Iris pigment epithelial cell (primary cell): ENCODE measurements at places on chromosomes 3 and 15.

- DNase-seq = no peak
These were observed 43.5 kb downstream of the ABHD2 start for GRCh38 chr15:89131731-89132130.

GRCh38 chr3:16400106-16400931 lies 113.2 kb downstream of the RFTN1 start:
- no peak for DNase-seq

- no peak for DNase-seq
These were observed 330 bp upstream of the TBC1D2B start for GRCh38 chr15:78077871-78078210.

- DNase-seq = peak; percentile 92
These were observed 84.3 kb upstream of the TNFSF10 start for GRCh38 chr3:172607305-172608121.

DNA sequence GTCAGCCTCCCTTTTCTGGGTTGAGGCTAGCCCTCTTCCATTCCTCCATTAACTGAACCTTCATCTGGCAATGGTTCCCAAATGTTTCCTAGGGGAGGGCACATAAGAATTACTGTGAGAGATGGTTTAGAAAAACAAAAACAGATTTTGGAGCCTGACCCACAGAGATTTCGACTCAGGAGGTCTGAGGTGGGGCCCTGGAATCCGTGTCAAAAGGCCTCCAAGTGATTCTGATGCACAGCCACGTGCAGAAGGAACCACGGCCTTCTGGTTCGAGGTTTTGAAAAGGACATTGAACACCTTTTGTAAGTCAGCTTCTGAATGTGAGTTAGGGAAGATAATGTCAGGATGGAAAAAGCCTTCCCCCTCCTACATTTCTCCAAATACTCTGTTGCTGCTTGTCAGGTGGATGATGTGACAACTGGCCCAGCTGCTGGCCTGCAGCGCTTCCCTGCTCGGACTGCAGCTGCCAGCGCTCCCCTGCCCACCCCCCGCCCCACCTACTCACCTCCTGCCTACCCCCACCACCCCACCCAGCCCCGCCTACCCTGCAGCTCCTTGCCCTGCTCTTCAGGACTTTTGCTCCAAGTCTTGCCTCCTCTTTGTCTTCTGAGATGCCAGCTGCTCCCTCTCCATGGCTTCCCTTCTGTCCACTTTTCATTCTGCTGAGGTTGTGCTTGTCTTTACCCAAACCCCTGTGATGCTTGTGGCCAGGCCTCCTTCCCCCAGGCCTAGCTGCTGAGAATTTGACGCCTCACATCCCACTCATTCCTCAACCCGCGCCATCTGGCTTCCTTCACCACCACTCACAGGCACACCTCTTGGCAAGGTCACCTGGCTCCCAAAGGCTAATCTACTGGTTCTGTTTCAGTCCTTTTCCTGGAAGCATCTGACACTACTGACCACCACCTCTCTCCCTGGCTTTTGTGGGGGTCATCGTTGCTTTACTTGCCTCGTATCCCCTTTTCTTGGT lies 6.6 kb downstream of the EHD4 start:
- no peak for DNase-seq

GRCh38 chr15:48096355-48096786 lies 24.4 kb upstream of the SLC24A5 start:
- no peak for DNase-seq

GRCh38 chr15:101152914-101153313 lies 98.9 kb downstream of the CHSY1 start:
- DNase-seq = no peak

- DNase-seq = no peak
These were observed 53.3 kb downstream of the PPP2R3A start for GRCh38 chr3:136018876-136019275.

- DNase-seq = peak; percentile 76
These were observed 859.6 kb downstream of the ROBO1 start for GRCh38 chr3:78908236-78908635.

DNA sequence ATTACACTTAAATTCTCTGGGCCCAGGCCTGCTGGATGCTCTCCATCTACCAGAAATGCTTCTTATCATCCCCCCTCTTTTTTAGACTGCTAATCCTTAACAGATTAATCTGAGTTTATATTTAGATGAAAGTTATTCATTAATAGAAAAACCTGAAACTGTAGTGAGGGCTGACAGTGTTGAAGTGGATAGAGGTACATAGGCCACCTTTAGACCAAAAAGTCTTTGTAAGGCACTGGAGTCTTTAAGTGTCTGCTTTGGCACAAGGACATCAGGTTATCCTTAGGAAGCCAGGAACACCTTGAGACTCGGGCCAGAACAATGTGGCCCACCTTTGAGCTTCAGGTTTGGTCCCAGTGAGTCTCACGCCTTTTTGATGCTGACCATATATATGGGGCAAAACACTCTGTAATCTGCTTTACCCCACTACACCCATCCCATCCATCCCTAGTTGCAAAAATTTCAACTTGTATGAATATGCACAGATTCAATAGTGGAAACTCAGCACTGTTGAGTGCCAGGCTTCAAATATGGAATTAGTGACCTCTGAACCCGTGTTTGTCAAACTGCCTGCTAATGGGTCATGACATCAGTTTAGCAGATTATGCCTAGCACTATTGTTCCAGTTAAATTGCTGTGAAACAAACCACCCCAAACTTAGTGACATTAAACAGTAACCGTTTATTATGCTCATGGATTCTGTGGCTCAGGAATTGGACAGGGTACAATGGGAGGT lies 44.0 kb downstream of the PDE8A start:
- DNase-seq = no peak

- DNase-seq = no peak
These were observed 10.6 kb downstream of the HCN4 start for GRCh38 chr15:73357999-73358665.

DNA sequence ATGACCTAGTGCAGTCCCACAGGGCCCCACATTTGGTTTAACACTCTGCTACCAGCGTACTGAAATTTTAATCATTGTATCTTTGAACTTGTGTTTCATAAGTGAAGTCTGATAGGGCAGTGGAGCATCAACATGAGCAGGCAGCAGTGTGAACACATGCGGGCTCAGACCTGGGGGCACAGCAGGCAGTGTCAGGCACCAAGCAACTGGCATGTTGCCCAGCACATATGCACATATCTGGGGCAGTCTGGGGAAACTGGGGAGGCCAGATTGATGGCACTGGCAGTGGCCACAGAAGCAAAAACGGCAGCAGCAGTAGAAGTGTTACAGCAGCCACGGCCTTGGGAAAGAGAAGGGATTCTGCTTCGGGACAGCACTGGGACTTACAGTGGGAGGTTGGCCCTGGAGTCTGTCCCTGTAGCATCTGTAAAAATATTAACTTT lies 353.9 kb upstream of the KCNMB2 start:
- no peak for DNase-seq

- DNase-seq = no peak
These were observed 41.5 kb downstream of the EFCAB12 start for GRCh38 chr3:129386984-129387383.

DNA sequence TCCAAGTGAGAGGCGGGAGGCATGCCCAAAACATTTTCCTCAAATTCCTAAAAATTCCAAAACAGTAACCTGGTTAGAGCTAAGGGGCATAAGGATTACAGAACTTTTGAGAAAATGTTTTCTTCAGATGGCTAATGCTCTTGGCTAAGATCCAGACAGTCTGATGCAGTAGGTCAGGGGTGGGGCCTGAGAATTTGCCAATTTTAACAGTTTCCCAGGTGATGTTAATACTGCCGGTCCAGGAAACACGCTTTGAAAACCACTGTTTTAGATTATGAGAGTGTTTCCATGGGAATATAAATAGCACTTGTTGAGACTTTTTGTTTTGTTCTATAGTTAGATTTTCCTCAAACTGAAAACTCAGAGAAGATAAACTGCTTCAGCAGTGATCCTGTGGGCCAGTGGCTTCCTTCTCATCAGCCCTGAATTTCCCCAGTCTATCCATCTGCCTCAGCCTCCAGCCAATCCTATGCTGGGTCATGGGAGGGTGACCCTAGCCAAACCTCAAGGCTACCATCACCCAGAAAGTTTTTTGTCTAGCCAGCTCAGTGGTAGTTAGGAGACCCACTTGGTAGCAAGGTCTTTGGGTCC lies 71.6 kb upstream of the ACP3 start:
- DNase-seq = no peak

DNA sequence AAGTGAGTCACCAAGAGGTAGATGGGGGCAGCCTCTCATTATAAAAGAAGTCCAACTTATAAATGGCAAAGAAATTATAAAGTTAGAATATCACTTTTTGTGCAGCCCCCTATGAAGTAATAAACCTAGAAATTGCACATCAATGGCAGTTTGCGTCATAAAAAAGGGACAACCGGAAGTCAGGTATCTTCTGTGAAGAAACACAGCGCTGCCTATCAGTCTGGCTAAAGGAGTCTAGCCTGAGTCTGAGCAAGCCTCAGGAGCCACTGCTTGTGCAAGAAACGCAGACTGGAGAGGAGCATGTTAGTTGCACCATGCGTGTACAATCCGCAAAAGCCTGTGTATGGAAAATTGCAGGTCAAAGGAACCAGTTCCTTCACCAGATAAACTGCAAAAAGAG lies 178.4 kb downstream of the ARRDC4 start:
- DNase-seq = no peak

DNA sequence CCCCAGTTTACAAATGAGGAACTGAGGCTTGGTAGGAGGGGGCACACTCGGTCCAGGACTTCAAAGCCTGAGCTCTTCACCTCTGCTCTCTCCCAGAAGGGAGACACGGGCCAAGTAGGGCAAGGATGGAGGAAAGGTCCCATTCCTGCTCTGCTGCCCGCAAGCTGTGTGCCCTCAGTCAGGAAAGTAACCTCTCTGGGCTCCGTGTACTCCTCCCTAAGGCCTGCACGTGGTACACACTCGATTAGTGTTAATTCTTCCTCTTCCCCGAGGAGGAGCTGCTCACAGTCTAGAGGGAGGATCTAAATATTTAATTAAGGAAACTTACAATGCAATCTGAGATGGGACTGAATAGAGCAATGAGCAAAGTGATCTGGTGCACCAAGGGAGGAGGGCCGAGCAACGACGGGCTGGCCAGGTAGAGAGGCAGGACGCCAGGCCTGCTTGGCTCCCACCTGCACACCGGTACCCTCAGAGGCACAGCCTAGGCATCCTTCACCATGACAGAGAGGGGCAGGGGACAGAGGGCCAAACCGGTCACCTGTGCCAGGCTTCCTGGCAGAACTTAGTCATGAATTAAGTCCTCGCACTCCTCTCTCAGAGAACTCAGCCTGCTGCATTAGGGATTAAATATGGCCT lies 47.2 kb upstream of the IQSEC1 start:
- no peak for DNase-seq

DNA sequence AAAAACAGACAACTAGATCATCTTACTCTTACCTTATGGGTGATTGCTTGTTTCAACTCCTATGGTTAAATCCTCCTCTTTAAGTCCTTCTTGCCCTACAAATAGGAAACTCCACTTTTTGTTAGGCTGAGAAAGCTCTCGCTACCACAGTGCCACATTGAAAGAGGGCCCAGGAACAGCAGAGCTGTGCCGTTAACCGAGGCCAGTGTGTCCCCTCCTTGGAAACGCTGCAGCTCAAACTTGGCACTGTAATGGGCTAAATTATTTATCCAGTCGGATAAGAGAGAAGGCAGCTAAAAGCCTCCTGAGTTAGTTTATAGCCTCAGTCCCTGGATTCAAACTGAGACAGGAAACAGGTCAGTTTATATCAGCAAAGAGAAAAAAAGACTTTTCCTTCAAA lies 46.1 kb downstream of the KBTBD12 start:
- DNase-seq = no peak

- no peak for DNase-seq
These were observed 52.4 kb downstream of the POLQ start for GRCh38 chr3:121493431-121493830.

DNA sequence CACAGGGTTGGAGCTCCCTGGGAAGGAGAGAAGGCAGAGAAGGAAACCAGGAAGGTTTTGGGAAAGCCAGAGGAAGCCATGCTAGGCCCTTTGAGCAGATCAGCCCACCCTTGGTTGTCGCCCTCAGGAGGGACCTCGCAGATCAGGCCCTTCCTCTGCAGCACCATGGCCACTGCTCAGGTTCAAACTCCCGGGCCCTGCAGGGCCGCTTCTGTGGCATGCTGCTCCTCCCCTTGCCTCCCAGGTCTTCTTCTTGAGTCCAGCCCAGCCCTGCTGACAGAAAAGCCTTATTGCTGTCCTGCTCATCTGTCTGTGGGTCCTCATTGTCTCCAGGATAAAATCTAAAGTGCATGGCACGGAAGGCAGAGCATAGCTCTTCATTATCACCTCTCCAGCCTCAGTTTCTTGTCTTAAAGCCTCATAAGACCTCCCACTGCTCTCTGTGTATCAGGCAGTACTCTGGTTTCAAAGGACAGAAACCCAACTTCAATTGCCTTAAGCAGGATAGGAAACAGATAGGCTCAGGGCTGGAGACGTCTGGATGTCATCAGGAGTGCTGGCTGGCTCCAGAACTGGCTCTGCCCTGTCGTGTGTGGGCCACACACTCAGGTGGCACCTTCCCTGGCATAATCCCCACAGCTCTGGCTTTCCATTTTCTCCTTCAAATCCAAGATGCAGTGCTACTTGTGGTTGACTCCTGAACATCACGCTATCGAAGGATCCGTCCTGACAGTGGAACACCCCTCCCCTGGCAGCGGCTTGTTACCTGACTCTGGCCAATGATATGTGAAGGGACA lies 118.5 kb downstream of the EEFSEC start:
- no peak for DNase-seq
